ENCODE measurements at places on chromosomes 4 and X.

DNA sequence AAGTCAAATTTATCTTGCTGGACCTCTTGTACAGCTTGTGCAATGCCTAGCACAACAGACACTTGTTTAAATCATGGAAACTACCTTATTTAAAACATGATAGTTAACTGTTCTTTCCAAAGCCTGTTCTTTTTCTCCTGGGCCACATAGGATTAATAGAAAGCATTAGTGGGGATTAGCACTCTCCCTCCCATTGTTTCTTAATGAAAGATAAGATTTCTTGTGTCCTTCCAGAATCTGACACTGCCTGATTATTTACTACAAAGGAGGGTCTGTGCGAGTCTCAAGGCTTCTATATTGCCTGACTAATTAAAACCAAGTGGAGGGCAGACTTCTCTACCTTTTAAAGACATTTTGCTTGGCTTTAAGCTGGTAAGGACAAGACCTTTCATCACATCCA lies 8.5 kb upstream of the ELMOD2 start:
- DNase-seq = no peak

DNA sequence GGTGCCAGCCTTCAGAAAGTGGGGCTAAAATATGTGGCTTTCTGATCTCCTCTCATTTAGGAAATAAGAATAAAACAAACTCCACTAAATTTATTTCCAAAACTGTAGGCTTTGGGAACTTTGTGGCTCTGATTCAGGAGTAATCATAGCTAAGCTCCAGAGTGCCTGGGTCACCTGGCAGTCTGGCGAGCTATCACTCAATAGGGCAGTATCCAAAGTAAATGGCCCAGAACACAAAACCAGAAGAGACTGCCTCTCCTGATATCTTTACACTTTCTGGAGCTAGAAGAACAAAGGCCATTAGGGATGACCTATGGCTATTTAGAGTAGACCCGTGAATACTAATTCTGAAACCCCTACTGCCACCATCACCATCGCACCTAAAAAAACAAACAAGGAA lies 17.0 kb upstream of the PPARGC1A start:
- DNase-seq = no peak

GRCh38 chrX:118545510-118545909 lies 49.9 kb downstream of the DOCK11 start:
- DNase-seq = peak; percentile 18

DNA sequence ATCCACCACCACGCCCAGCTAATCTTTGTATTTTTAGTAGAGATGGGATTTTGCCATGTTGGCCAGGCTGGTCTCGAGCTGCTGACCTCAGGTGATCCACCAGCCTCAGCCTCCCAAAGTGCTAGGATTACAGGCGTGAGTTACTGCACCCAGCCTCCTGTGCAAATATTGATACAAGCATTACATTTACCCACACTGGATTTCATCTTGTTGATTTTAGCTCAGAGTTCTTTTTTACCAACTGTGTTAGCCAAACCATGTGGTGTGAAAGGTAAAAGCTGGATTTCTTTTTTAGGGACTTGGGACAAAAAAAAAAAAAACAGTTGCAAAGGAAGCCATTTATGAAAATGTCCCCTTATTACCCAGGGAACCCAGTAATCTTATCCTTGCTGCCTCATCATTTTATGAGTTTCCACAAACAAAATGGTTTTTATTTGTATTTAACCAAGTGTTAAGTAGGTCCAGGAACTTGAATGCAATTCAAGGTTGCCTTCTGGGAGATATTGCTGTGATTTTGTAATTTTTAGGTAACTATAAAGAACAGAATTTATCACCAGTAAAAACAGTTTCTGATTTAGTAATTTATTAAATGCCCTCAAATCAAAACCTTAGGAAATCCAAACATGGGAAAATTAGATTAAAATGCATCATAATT lies 202.5 kb downstream of the PALLD start:
- DNase-seq = no peak

DNA sequence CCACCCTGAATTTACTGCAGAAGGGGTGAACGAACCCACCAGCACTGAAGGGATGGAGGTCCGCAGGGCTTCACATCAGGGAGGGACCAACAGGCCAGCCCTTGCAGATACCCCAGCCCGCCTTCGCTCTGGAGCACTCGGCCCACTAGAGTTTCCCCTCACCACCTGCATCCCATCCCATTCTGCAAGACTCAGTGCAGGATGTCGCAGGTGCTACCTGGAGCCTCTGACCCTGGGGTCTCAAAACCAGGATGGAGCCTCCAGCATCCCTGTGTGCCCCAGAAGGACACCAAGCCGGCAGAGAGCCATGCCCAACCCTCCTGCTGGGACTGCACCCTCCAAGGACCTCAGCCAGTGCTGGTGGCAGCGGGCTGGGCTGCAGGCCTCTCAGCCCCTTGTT lies 57.6 kb upstream of the ADRA2C start:
- DNase-seq = no peak

- DNase-seq = peak; percentile 80
These were observed 561 bp upstream of the N4BP2 start for GRCh38 chr4:40055863-40056715.

DNA sequence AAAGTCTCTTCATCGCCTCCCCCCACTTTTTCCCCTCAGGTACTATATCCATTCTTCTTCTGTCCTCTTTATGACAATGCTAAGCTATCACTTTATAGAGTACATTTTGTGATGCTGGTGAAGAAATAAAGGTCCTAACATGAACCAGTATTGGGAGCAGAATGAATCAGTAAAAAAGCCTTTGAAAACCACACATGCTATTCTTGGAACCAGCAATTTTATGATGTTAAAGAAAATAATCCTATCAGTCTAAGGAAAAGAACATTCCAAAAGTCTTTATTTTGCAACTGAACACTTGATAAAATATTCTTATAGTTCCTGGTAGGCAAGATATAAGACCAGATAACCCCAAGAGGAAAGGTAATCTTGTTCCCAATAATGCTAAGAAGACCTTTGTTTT lies 107.8 kb upstream of the MCF2 start:
- DNase-seq = no peak

GRCh38 chr4:52201715-52202114 lies 150.6 kb downstream of the SPATA18 start:
- DNase-seq = no peak

DNA sequence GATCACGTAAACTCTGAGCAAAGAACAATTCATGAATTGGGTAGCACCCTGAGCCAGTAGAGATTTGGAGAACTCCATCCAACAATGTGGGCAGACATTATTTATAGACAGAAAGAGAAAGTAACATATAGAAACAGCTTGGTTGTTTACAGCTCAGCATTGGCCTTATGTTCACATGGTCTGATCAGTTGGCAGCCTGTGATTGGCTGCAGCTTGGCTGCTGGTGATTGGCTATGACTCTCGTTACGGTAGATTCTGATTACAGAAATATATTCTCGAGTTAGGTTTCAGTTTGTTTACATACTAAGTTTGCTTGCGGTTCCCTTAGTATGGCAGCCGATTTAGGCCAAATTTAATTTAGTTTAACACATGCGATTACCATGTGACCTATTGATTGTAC lies 663.4 kb downstream of the RAPGEF2 start:
- peak; percentile 1 for DNase-seq

DNA sequence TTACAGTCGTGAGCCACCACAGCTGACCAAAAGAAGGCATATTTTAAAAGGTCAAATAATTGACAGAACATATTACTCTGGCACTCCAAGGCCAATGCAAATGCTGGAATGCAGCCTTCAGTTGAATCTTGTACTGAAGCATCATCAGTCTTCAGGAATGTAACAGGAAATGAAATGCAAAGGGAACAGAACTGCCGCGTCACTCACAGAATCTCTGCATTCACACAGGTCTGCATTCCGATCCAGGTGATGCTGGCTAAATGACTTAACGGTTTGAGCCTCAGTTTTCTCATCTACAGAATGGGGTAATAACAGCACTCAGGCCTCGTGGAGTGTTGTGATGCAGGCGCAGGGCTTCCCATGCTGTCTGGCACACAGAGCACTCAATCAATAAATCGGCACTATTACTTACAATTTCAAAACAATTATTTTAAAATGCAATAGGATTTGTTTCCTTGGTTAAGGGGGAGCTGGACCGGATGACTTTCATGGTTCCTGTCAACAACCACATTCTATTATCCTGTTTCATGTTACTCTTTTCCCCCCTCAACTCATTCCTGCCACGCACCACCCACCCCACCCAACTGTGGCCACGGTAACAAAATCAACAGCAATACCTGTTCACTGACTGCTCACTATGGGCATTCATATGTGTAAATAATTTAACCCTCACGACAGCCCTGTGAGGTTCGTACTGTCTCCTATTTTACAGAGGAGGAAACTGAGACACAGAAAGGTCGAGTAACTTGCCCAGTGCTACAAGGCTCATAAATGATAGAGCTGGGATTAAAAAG lies 32.4 kb downstream of the IGFBP7 start:
- peak; percentile 62 for DNase-seq

GRCh38 chr4:85543832-85544231 lies 68.9 kb downstream of the ARHGAP24 start:
- DNase-seq = peak; percentile 30

All from HCEC 1CT (cell line).